ENCODE measurements at places on chromosomes 2 and 18.

GRCh38 chr18:79906706-79907105 is 44.7 kb downstream of the SLC66A2 start:
- no peak for DNase-seq

- DNase-seq, result no peak
Observed at GRCh38 chr18:54904581-54904980, 54.7 kb downstream of the CCDC68 start.

DNA sequence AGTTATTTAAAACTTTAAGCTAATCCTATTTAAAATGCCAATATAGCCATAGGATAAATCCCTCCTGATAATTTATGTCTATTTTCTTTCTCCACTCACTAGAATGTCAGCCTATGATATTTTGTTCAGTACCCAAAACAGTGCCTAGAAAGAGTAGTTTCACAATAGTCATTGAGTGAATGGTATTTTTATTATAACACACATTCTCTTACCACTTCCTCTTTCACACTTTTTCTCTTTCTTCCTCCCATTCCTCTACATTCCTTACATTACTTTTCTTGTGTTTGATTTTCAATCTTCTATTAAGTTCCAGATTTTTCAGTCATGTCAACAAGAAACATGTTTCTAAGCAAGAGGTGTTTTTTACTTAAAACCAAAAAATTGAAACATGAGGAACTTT is 327.6 kb upstream of the UBE2E3 start:
- no peak for DNase-seq

GRCh38 chr2:45020439-45020838 is 11.2 kb upstream of the SIX2 start:
- DNase-seq, result no peak

DNA sequence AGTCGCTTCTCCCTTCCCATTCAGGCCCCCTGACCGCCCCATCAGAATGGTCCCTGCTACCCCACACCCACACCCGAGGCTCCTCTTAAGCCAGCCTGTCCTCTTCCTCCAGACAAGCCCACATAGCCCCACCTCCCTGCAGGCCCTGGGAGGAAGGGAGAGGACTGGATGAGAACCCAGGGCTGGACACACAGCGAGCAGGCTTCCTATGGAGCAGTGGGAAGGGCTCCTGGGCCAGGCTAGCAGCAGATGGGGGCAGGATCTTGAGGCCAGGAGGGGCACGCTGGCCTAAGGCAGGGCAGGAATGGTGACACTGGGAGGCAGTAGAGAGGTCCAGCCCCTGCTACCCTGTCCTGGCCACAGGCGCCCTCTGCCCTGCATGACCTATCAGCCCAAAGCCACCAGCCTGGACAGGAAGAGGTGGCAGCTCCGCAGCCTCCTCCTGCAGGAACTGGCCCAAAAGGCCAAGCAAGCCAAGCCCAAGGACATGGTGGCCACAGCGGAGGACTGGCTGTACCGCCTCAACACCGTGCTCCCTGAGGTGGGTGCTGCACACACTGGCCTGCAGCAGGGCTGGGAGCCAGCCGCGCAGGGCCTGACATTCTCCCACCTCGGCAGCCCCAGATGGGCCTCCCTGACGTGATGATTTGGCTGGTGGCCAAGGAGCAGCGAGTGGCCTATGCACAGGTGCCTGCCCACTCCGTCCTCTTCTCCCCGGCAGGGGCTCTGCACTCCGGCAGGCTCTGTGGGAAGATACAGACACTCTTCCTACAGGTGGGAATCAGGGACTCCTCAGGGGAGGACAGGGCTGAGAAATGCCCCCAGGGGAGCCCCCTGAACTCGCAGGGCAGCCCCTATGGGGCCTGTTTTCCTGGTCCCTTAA is 43.3 kb downstream of the FER1L5 start:
- no peak for DNase-seq

- DNase-seq, result no peak
Observed at GRCh38 chr2:57920342-57920939, 126.2 kb upstream of the VRK2 start.

- DNase-seq, result no peak
Observed at GRCh38 chr2:237092920-237093781, 7.5 kb downstream of the COPS8 start.

GRCh38 chr2:26993768-26994167 is 23.3 kb downstream of the MAPRE3 start:
- DNase-seq, result no peak

GRCh38 chr18:45197526-45197970 is 417.7 kb upstream of the SLC14A2 start:
- DNase-seq, result no peak

DNA sequence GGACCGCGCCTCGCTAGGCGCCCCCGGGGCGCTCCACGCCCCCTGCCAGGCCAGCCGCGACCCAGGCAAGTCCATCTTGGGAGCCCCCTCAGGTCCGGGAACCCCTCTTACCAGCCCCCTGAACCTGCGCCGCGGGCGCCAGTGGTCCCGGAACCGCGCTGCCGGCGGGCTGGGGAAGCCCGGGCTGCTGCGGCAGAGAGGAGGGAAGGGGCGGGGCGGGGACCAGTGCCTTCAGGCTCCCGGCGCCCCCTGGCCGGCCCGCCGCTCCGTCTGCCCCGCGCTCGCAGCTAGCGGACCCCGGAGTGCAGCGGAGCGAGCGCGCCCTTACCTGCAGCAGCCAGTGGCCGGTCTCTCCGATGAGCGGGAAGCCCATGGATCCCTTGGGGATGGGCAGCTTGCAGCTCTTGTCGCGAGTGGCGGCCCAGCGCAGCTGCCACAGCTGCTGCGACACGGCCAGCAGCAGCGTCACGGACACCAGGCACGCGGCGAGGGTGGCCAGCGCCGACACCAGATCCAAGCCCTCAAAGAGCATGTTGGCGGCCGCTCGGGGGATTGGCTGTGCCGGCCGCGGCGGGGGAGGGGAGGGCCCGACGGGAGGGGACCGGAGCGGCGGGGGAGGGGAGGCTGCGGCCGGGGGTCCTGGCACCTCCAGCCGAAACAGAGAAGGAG is at the start of gene CYP26B1:
CYP26B1 (minus strand) TSS at position 560 of the 669 bp plus-strand sequence; CDS start at position 532, 28 bp downstream.
- DNase-seq, result no peak

DNA sequence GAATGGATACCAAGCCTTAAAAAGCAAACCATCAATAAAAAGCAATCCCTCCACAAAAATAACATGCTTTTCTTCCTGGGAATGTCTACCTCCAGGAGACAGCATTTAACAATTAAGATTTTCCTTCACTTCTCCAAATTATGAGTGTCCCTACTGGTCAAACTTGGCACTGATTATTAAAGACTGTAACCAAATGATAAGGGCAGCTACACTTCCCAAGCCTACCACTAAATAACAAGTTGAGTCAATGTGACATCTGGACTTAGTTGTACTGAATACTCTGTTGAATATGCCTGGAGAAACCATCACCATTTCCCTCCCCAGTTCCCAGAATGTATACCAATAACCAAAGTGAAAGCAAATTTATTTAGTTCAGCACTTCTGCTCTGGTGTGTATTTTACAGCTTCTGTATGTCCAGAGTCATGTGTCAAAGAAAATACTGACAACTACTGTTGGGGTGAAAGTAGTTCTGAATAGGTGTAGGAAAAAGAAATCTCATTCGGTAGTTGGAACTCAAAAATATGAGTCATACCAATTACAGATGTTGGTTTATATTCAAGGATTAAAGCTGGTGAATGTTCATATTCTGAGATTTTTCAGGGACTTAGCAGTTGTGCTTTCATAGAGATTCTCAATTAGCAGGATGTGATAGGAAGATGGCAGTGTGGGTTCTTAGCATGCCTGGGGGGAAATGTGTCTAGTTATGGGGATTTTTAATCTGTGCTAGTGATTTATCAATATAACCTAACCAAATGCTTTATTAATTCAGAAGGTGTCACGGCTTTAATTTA is 1291.6 kb upstream of the GYPC start:
- DNase-seq, result no peak

DNA sequence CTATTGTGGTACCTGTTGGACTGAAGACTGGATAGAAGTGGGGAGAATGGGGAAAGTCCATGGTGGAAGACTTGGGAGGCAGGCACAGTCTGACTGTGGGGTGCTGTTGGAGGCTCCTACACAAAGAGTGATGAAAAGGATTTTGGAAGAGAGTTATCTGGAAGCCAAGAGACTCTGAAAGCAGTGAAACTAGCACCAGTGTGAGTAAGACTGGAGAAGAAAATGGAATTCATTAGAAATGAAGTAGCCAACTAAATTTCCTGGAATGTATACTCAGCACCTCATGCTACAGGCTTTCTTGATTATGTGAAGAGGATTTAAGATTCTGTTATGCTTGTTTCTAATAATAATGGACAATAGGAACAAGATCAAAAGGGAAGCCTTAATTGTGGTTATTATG is 27.7 kb downstream of the ELP2 start:
- DNase-seq, result no peak

- no peak for DNase-seq
Observed at GRCh38 chr2:20618886-20619521, 31.9 kb downstream of the HS1BP3 start.

GRCh38 chr2:130986890-130987493 is 106.3 kb downstream of the FAM168B start:
- no peak for DNase-seq

DNA sequence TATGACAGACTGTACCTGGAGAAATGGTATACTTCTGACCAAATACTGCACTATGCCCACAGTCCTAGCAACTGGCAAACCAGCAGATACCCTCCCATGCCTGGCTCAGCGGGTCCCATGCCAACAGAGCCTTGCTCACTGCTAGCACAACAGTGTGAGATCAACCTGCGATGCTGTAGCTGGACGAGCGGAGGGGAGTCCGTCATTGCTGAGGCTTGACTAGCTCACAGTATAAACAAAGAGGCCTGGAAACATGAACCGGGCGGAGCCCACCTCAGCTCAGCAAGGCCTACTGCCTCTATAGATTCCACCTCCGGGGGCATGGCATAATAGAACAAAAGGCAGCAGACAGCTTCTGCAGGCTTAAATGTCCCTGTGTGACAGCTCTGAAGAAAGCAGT is 93.2 kb upstream of the CAB39 start:
- no peak for DNase-seq

GRCh38 chr2:181823405-181823804 is 68.1 kb upstream of the ITPRID2 start:
- no peak for DNase-seq

GRCh38 chr2:201128933-201129505 is 13.1 kb downstream of the CFLAR start:
- DNase-seq, result no peak

GRCh38 chr18:2960983-2961696 is 51.8 kb downstream of the LPIN2 start:
- no peak for DNase-seq

- no peak for DNase-seq
Observed at GRCh38 chr18:23827681-23828080, 138.4 kb downstream of the LAMA3 start.

GRCh38 chr2:197238043-197238365 is 72.6 kb downstream of the ANKRD44 start:
- no peak for DNase-seq

DNA sequence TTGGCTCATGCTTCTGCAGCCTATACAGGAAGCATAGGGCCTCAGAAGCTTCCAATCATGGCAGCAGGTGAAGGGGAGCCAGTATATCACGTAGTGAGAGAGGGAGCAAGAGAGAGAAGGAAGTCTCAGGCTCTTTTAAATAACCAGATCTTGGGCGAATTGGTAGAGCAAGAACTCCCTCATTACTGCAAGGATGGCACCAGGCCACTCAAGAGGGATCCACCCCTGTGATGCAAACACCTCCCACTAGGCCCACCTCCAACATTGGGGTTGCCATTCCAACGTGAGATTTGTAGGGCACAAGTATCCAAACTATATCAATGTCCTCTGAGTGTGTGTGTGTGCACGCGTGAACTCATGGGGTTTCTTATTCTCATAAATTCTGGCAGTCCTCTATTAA is 37.6 kb upstream of the RMP24 start:
- no peak for DNase-seq

GRCh38 chr2:80288576-80288975 is 16.0 kb downstream of the LRRTM1 start:
- no peak for DNase-seq

GRCh38 chr2:111684611-111685010 is 199.4 kb downstream of the ANAPC1 start:
- no peak for DNase-seq

- DNase-seq, result no peak
Observed at GRCh38 chr18:3713166-3713565, 263.2 kb downstream of the TGIF1 start.

- no peak for DNase-seq
Observed at GRCh38 chr2:206886696-206887095, 52.6 kb upstream of the CPO start.

- DNase-seq, result no peak
Observed at GRCh38 chr2:32135409-32135808, 30.3 kb upstream of the SLC30A6 start.

GRCh38 chr2:100577777-100578176 is 15.0 kb downstream of the PDCL3 start:
- DNase-seq, result no peak

- no peak for DNase-seq
Observed at GRCh38 chr18:56124186-56124585, 514.2 kb downstream of the TXNL1 start.

- DNase-seq, result no peak
Observed at GRCh38 chr2:173666171-173666888, 298.8 kb downstream of the SP3 start.

- no peak for DNase-seq
Observed at GRCh38 chr18:52937840-52938239, 597.8 kb downstream of the DCC start.

- DNase-seq, result no peak
Observed at GRCh38 chr2:241582328-241582727, 23.8 kb downstream of the BOK start.

DNA sequence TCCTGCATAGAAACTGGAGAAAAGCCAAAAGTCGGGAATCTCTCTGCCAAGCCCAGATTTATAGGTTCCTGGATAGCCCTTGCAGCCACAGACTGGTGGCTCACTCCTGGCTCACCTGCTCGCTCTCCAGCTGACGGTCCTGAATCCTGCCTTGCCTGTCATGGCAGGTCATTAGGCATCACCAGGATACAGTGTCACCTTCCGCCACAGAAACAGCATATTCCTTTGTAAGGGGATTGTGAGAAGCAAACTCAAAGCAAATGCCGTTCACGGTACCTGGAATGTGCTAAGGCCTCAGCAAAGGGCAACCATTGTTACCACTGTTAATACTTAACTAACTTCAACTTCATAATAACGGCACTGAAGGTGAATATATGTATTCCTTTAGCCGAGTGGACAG is 57.1 kb upstream of the GPR45 start:
- no peak for DNase-seq

GRCh38 chr2:190656301-190656700 is 7.4 kb downstream of the NAB1 start:
- DNase-seq, result no peak

- DNase-seq, result no peak
Observed at GRCh38 chr2:19786408-19787058, 115.2 kb downstream of the TTC32 start.

DNA sequence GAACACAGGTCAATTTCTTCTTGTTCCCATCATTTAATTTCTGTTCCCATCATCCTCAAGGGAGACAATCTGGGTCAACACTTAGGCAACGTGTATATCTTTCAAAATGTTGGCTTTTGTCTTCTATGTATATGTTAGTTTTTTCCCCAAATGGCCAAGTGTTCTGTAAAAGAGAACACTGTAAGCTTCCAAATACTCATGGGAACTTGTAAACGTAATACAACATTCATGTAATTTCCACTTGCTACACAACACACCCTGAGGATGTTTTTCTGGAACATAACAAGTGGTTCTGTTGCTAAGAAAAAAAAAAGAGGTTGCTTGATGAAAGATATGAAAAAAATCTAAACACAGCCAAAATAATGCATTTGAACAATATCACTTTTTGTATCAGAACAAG is 149.1 kb downstream of the ATAD2B start:
- DNase-seq, result no peak

- DNase-seq, result no peak
Observed at GRCh38 chr2:10778724-10779115, 33.9 kb downstream of the PDIA6 start.

All from esophagus squamous epithelium (tissue), 5 donors.